ENCODE measurements at places on chromosomes 1 and 21.

- no peak for DNase-seq
These were observed at the start of gene STUM for GRCh38 chr1:226548256-226549093. Gene STUM (plus strand): TSS chr1:226548764. CDS start chr1:226548905, 141 bp downstream.

GRCh38 chr1:25107643-25108010, 124.7 kb downstream of the SYF2 start:
- DNase-seq: no peak

DNA sequence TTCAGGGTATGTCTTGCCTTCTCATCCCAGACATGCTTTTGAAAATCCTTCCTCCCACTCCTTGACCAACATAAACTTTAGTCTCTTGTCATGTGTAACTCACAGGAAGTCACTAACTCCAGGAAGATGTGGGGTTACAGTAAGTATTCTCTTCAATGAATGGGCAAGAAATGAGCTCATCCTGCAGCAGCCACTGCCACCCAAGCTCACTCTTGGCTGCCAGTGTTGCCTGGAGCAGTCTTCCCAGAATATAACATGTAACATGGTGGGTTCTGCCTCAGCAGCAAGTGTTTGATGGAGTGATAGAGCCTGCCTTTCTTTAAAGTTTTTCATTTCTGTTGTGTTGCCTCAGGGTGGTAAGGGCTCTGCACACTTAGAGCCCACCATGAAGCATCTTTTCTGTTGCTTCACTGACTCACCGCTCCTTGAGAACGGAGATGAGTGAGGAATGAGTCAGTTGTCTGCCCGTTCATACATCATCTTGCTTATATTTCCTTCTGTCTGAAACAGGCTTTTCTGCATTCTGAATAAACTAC, 187.0 kb downstream of the TPR start:
- no peak for DNase-seq

DNA sequence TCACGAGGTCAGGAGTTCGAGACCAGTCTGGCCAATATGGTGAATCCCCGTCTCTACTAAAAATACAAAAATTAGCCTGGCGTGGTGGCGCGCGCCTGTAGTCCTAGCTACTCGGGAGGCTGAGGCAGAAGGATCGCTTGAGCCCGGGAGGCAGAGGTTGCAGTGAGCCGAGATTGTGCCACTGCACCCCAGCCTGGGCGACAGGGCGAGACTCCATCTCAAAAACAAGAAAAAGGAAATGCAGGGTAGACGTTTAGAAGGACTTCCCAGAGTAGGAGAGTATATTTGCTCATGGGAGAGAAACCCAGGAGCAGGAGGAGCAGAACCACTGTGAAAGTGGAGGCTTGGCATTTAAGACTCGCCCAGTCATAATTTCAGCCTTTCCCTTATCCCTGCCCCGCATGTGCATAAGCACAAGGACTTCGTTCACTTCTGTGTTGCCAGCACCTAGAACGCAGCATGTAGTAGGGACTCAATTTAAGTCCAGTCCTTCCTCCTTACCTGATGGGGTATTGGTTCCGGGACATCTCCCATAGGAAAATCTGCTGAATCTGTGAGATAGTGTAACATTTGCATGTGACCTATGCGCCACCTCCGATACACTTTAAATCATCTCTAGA, 5.2 kb upstream of the MEF2D start:
- no peak for DNase-seq

GRCh38 chr1:9589719-9590157, 1.0 kb downstream of the TMEM201 start:
- no peak for DNase-seq

GRCh38 chr1:39434797-39435395, 56.5 kb upstream of the BMP8A start:
- DNase-seq: no peak

DNA sequence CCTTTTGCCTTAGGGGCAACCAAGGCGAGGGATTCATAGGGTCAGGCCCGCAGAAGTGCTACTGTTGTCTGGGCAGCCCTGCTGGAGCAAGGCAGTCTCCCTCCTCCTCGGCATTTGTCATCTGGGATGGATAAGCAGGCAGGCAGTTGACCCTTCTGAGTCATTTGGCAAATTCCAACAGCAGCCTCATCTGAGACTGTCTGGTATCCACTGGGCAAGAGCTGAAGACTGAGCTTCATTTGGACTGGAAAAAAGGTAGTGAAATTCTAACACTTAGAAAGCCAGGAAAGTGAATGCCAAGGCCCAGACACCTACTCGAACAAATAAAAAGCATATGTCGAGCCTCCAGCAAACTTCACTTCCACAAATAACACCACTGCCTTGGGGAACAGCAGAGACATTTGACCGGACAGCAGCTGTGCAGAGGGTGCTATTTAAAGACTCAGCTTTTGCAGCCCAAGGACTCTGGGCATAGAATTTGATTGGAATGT, 4.0 kb upstream of the ZBTB40 start:
- no peak for DNase-seq

- DNase-seq: no peak
These were observed 87.5 kb downstream of the CD247 start for GRCh38 chr1:167430849-167431242.

GRCh38 chr1:67722292-67722944, 37.4 kb downstream of the GADD45A start:
- no peak for DNase-seq

GRCh38 chr1:85361606-85362296, 85.3 kb upstream of the BCL10 start:
- no peak for DNase-seq

- no peak for DNase-seq
These were observed 2.2 kb upstream of the PDZK1IP1 start for GRCh38 chr1:47191940-47192457.

DNA sequence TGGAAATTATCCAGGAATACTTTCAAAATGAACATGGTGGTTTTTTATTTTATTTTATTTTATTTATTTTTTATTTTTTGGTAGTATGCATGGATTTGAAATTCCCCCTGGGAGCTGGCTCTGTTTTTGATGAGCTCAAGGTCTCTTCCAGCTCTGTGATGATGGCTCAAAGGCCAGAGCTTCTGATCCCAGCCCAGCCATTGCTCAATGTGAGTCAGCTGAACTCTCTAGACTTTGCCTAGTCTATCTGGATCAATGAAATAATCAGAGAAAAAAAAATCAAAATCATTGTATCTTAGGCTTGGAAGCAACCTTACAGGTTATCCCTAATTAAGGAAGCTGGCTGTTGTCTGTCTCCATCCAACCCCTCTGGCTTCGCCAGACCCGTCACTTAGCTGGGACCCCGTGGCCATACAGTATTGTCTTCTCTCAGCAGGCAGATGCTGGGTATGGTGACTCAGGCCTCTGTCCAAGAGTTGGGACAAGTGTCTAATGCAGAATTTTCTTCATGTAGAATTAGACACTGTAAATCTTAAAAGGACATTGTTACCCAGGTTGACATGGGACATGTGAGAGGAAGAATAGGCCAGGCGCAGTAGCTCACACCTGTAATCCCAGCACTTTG, 90.2 kb upstream of the LPGAT1 start:
- DNase-seq: no peak

GRCh38 chr1:51728611-51729155, 111.8 kb downstream of the OSBPL9 start:
- DNase-seq: no peak

Measured in hematopoietic multipotent progenitor cell treated with erythropoietin and hydrocortisone succinate and interleukin-3 and kit ligand, for 15 days (in vitro differentiated cells).